ENCODE measurements at places on chromosomes 6 and 20.

GRCh38 chr6:149364557-149364956, 35.5 kb upstream of the SUMO4 start:
- no peak for DNase-seq

DNA sequence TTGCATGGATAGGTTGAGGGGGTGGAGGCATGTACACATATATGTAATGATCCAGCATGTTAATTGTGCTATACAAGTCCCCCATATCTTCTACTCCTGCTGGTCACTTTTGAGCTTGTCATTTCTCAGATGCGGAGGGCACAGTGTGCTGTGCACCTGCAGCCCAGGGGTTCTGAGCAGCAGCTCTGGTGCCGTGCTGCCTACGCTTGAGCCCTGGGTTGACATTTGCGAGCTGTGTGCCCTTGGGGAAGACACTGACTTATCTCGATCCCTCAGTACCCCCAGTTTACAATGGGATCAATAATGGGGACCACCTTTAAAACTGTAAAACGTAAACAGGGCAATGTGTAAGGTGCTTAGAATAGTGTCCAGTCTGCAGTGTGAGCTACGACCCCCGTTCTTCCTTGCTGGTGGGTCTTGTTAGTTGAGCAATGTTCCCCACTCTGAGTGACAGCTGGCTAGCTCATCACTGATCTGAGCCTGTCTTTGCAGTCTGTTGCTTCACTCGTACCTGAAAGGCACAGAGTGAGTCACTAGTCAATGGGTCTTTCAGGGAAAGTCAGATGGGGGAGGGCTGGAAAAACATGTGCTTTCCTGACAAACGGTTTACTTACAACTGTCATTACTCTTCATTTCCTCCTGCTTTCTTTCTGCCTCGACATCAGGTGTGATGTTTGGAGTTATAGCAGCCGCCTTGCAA, 91.7 kb downstream of the SLC2A10 start:
- DNase-seq = no peak

- DNase-seq = peak; percentile 79
Measured at GRCh38 chr6:37242429-37243052, 15.0 kb upstream of the TBC1D22B start.

DNA sequence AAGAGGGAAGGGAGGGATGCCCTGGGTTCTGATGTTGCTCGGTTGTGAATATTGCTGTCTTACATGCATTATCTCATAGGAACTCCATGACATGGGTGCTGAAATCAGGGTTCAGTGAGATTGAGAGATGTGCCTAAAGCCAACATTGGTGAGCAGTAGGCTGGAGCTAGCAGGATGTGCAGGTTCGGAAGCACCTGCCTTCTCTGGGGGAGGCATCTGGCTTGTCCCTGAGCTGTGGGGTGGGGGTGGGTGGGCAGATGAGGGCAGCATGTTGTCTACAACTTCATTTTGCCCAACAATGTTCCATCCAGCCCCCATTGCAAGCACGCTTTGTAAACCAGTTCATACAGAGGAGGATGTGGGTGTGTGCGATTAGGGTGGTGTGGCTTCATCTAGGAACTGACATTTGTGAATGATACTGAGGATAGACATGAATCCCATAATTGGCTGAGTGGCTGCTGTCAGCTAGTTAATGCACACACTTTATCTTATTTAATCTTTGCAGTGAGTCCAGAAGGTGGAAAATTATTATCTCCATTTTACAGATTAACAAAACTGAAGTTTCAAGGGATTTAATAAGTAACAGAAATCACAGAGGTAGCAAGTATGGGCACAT, 119.4 kb downstream of the SYNDIG1 start:
- DNase-seq = no peak

DNA sequence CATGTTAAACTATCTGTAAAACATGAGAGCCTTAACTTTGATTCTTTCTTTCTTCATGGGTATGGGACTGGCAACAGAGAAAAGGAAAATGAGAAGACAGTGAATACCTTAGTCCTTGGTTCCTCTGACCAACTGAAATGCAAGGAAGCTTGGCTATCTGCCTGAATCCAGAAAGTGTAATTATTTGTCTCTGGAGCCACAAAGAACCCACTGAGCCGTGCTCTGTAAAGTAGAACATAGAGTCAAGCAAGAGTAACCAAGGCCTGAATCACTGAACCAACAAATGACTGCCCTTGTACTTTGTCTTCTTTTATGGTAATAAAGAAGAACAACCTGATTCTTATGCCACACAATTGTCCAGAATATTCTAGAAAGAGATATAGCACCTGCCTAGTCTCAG, 27.6 kb downstream of the PKHD1 start:
- no peak for DNase-seq

DNA sequence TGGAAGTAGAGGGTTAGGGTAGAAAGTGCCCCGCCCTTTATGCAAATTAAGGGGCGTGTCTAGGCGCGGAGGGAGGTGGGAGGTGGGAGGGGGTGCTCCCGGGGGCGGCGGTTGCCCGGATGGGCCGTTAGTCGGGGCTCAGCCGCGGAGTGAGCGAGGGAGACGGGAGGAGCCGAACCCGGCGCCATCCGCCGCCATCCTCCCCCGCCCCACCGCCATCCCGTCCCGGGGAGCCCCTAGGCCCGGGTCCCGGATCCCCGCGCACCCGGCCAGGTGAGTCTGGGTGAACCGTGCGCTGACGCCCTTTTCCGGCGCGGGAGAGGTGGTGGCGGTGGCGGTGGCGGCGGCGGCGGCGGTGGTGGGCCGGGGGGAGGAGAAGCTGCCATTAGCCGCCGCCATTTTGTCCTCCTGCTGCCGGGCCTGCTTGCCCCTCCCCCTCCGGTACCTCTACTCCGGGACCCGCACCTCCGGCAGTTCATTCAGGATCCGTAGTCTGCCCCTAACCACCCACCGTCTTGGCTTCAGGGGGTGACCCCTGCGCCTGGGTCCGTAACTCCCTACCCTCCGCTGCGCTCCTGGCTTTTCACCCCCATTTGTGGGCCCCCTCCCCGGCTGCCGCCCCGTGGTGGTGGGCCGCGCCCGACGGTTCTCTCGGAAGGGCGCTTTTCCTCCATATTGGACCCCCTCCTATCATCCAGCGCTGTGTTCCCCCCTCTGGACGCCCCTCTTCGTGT, at the start of gene PRRC2A:
PRRC2A (plus strand) TSS at position 130 of the 734 bp plus-strand sequence. CDS start 2,075 bp downstream, outside the sequence.
- peak; percentile 73 for DNase-seq
